ENCODE measurements at places on chromosomes 5 and 9.

GRCh38 chr5:6674421-6674820 lies 38.8 kb upstream of the TENT4A start:
- no peak for DNase-seq

GRCh38 chr9:4680173-4680525 lies 780 bp downstream of the CDC37L1 start:
- DNase-seq: no peak

DNA sequence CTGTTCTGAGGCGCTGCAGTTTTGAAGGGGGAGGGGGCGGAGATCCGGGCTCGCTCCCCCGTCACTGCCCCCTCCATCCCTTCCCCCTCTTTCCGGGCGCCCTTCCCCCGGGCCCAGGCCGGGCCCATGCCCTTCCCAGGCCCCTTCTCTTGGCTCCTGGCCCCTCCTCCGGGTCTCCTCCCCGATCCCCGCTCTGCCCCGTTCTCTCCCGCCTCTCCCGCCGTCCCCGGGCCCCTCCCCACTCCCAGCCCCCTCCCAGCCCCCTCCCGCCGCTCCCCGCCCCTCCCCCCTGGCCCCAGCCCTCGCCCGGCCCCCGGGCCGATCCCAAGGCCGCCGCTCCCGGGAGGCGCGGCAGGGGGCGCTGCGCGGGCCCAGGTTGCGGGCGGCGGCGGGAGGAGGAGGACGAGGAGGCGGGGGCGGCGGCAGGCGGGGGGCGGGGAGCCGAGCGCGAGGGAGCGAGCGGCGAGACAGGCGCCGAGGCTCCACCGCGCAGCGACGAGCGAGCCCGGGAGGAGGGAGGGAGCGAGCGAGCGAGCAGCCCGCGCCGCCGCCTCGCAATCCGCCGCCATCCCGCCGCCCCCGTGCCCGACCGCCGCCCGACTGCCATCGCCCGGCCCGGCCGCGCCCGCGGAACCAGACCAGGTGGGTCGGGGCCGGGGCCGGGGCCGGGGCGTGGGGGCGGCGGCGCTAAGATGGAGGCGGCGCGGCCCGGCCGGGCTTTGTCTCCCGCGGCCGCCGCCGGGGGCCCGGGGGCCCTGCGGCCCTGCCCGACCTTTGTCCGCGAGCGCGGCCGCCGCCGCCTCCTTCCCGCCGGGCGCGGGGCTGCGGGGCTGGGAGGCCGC lies at the start of gene PRRC2B:
Gene PRRC2B (plus strand): TSS at position 465 of the 842 bp plus-strand sequence. CDS start 36,059 bp downstream, outside the sequence.
- DNase-seq: peak; percentile 83

DNA sequence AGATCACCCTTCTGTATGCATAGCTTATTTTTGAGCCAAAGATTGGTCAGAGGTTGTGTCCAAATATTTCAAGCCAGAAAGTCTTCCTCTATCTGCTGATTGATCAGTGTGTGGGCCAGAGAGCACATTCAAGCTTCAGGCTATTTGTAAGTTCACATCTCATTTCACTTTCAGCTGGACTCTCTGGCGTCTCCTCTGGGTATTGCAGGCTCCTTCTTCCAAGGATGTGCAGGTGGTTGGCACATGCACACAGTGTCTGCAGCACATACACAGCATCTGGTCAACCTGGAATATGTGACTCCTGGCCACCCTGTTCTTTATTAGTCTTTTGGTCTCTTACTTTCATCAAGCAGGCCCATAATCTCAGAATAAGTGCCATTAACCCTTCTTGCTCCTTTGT lies 516.1 kb downstream of the ANXA1 start:
- peak; percentile 4 for DNase-seq

- DNase-seq: no peak
These were observed 1203.2 kb downstream of the CDH12 start for GRCh38 chr5:21649969-21650368.
